ENCODE measurements at places on chromosomes 3 and 15. TPM values are rescaled to one million over a fixed set of nuclear protein-coding genes. Genes with fewer than 3 reads are reported as not detected.

The LRRC31 gene
- total RNA-seq, result not detected

DNA sequence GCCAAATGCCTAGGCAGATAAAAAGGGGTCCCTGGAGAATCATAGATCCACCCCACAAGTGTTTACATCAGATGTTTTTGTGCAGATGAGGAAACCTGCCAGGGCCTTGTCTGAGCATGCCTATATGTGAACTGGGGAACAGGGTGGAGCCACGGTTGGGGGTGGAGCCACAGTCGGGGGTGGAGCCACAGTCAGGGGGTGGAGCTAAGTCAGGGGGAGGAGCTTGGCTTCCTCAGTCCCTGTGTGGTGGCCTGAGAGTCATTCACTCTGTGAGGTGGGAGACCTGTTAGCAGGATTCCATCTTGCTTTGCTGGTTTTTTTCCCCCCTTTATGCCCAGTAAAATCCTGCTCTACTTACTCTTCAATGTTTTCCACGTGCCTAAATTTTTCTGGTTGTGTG is 57.8 kb upstream of the TGFBR2 start:
- no peak for DNase-seq
- H3K27me3 ChIP-seq, result no peaks in the 10 kb centered on the region
- H3K36me3 ChIP-seq, result no peaks in the 10 kb centered on the region
- H3K4me1 ChIP-seq, result peaks cover 2% of the 10 kb centered on the region
- H3K4me3 ChIP-seq, result no peak overlapping the region

DNA sequence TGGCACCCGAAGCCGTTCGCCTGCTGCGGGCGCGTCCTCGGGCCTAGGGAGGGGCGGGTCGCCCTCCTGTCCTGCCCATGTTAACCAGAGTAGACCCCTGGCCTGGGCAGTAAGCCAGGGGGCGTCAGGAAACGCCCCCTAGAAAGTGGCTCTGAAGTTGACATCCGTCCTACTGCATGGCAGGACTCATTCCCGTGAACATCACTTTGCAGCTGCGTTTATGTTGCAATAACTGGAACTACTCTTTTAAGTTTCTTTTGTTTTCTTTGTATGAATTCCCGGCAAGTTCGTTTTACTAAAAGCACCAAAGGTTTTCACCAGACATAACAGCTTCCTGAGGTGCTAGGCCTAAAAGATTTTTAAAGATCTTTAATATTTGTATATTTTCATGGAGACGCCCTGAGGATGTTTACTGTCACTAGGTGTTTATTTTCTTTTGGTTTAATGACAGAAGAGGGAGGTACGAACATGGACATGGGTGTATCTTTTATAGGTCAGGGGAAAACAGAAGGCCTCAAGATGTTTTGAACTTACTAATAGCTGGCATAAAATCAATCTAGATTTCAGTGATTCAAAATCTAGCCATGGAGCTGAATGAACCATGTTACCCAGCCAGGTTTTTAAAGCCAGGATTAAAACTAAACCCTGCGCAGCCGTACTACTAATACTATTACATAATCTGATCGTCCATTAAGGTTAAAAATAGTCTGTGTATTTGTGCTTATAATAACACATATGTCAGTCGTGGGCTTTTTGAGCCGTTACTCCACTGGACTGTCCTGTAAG is 1.0 kb downstream of the C15orf61 start:
- peak overlapping the region; percentile 94 for H3K4me3 ChIP-seq
- no peaks in the 10 kb centered on the region for H3K36me3 ChIP-seq
- peak overlapping the region; percentile 87 for H3K27ac ChIP-seq
- H3K4me1 ChIP-seq, result peaks cover 17% of the 10 kb centered on the region

DNA sequence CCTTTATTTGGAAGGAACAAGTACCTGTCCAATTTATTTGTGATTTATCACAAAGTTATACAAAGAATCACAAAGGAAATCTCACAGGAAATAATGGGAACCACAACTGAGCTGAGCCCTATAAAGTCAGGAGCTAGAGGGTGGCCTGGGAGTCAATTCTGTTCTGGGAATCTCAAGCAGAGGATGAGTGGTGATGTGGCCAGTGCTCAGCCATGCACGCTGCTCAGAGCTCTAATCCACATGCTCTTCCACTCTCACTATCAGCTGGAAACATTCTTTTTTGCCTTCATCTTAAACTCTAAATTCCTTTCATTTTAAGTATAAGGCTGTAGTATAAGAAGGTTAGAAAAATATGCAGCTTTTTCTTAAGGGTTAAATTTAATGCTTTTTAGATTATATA is 36.6 kb downstream of the UACA start:
- H3K4me1 ChIP-seq, result no peaks in the 10 kb centered on the region
- no peak for DNase-seq
- no peak overlapping the region for H3K4me3 ChIP-seq
- H3K27me3 ChIP-seq, result peaks cover 14% of the 10 kb centered on the region

The TATDN2 gene
- 66.3 TPM for total RNA-seq

The CPA3 gene
- total RNA-seq, result 2.9 TPM

DNA sequence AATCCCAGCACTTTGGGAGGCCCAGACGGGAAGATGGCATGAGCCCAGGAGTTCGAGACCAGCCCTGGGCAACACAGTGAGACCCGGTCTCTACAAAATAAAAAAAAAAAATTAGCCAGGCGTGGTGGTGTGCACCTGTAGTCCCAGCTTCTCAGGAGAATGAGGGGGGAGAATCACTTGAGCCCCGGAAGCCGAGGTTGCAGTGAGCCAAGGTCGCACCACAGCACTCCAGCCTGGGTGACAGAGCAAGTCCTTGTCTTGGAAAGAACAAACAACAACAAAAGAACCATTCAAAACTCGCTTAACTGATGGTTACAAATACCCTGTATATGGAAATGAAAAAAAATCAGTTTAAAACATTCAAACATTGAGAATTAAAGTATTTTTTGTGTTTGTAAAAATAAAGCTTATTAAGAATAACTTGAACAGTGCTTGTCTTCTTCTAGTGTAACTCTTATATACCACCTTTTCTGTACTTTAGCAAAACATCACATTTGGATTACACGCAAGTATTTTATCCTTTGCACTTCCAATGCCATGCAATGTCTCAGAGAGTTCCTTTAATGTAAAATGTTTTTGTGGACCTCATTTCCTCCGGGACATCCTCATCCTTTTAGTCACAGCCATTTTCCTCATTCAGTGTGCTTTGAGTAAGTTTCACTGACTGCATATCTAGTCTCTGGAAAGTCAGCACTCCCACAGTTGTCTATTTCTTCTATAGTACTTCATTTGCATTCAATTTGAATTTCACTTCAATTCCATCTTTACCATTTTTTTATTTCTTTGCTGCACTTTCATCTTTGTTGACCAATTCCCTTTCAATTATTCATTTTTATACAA is 113.0 kb upstream of the GOLGA8J start:
- H3K4me3 ChIP-seq, result no peak overlapping the region
- no peak for DNase-seq
- no peaks in the 10 kb centered on the region for H3K36me3 ChIP-seq
- H3K4me1 ChIP-seq, result peaks cover 3% of the 10 kb centered on the region

The CSPG5 gene
- total RNA-seq, result 0.29 TPM

DNA sequence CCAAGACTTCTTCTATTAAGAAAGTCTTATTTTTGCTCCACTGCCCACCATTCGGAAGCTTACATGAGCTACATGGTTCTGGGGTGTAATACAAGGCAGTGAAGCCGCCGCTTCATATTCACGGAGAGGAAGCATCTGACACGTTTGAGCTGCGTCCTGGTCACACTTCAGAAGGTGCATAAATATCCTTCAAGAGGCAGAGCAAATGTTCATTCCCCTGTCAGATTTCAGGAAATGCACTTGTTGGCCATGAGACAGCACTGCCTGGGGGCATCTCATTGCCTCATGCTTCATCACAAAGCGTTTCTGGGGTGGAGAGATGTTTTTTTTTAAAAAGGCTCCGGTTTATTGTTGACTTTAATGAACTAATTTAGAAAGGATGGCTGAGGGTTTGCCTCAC is 119.9 kb downstream of the CADPS start:
- H3K27me3 ChIP-seq, result no peaks in the 10 kb centered on the region
- H3K4me3 ChIP-seq, result no peak overlapping the region
- H3K4me1 ChIP-seq, result no peaks in the 10 kb centered on the region
- no peak for DNase-seq
- no peaks in the 10 kb centered on the region for H3K36me3 ChIP-seq
